ENCODE measurements at places on chromosomes 2 and 18. TPM values are rescaled to one million over a fixed set of nuclear protein-coding genes. Genes with fewer than 3 reads are reported as not detected.

The DSC2 gene
- total RNA-seq, result not detected

The TCF4 gene
- total RNA-seq, result 24.4 TPM

The PDE11A gene
- total RNA-seq, result 0.36 TPM

The ANKRD53 gene
- total RNA-seq, result 1.8 TPM

The SCN7A gene
- total RNA-seq, result not detected

Measured in melanocyte of skin (primary cell).